ENCODE measurements at places on chromosomes 11 and 22.
A peak's percentile ranks its signal among the peaks of the same experiment; 100 is the strongest.

GRCh38 chr11:119479685-119480275 lies 56.8 kb upstream of the THY1 start:
- no peak for DNase-seq

DNA sequence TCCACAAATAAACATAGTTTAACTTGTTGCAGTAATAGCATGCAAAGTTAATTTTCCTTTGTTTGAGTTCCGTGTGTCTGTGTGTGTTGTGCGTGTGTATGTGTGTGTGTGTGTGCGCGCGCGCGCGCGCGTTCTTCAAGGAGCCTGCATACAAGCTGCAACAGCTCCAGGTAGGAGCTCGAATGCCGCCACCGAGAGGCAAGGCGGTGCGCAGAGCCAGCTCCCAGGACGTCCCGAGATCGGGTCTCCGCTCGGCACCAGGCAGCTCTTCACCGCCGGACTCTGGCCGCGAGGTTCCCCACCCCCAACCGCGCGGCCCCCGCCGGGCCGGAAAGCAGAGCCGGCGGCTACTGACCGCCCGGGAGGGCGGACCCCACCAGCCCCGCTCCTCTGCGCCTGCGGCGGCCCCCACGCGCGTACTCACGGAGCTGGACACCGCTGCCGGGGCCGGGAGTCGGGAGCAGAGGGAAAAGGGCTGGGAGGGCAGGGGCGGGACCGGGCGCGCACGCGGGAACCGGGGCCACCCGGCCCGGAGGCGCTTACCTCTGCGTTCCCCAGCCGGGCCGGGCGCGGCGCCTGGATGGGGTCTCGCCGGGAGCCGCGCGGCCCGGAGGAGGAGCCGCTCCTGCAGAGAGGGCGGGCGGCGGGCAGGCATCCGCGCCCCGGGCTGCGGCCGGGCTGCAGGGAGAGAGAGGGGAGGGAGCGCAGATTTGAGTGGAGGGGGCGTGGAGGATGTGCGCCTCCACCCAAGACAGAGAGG lies 40.4 kb upstream of the AKIP1 start:
- peak; percentile 34 for DNase-seq

GRCh38 chr11:95101935-95102334 lies 12.3 kb downstream of the ENDOD1 start:
- no peak for DNase-seq

DNA sequence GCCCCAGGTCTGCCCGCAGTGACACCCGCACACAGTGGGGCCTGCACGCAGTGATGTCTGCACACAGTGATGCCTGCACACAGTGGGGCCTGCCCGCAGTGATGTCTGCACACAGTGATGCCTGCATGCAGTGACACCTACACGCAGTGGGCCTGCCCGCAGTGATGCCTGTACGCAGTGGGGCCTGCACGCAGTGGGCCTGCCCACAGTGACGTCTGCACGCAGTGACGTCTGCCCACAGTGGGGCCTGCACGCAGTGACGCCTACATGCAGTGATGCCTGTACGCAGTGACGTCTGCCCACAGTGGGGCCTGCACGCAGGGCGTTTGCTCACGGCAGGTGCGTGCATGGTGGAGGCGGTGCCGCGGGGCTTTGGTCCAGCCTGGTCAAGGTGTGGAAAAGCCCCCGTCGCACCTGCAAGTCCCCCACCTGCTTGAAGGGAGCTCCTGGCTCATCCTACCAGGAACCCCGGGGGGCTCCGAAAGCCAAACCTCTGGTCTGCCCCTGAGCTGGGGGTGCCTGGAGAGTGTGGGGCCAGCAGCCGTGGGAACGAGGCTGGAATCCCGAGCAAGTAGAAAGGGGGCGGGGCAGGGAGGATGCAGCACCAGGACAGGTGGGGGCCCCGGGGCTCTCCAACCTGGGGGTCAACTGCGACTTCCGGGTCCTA lies 8.9 kb upstream of the SYT8 start:
- DNase-seq = peak; percentile 83

DNA sequence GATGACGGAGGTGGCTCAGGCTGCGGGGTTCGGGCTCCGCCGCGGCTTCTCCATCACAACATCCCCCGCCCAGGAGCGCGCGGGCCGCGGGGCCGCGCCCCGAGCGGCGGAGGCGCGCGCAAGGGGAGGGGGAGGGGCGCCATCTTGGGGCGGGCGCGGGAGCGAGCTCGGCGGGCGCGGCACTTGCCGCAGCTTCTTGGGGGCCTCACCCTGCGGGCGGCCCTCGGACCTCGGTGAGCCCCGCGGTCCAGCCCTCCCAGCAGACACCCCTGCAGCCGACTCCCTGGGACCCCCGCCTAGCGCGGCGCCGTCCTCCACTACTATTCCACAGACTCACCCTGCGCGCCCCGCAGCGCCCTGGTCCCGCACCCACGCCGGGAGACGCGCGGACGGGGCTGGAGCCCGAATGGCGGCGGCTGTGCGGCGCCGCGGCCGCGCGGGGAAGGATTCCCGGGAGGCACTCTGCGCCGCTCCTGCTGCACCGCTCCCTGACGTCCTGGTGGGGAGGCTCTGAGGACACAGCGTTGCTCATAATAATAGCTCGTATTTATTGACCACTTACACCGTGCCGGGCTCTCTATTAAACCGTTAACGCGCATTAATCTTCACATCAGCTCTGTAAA lies at the start of gene APBB1:
APBB1 (minus strand) TSS at position 86 of the 623 bp plus-strand sequence. CDS start 7,747 bp downstream, outside the sequence.
- peak; percentile 58 for DNase-seq

- DNase-seq = no peak
Measured at GRCh38 chr11:97279341-97279740, 889.5 kb downstream of the JRKL start.

DNA sequence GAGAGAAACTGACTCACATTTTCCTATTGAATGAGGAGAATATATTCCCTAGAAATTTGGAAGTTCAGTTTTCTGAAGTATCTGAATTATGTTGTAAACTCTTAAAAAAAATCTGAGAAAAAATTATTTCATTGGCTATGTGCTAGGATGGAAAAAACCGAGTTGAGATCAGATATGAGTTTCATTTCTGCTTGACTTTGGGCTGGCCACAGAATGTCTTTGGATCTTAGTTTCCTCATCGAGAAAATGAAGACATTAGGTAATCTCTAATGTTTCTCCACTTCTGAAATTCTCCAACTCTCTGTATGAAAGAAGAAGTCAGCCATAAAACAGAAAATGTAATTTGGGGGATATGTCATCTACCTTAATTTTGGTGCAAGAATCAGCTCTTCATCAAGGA lies 28.8 kb downstream of the SLN start:
- no peak for DNase-seq

GRCh38 chr11:8291421-8292350 lies 28.0 kb upstream of the LMO1 start:
- DNase-seq = no peak

DNA sequence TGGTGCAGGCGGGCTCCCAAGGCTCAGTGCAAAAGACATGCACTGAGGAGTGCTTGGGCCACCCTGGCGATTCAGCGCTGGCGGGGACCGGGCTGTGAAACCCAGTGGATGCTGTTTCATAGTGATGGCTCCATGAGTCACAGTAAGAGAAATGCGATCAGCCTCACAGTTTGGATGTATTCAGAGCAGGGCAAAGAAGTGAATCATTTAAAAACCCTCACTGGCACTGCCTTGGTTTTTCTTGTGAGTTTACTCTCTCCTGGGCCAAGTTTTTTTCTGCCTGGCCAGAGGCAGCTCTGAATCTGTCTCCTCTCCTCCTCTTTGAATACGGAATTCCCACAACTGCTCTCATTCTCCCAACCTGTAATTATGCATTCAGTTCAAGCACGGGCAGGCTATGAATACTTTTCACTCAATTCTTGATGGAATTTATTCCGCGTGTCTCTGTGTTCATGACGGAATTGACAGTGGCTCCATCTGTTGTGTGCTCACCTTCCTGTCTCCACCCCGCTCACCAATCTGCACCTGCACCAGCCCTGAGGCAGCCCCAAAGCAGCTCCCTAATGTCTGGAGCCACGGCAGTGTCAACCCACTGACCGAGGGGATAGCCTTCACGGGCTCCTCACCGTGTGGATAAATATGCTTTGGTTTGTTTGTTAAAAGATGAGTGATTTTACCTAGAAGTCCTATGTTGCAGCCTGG lies 14.9 kb downstream of the ADAMTS8 start:
- DNase-seq = no peak

GRCh38 chr11:120696597-120697218 lies 185.2 kb downstream of the GRIK4 start:
- no peak for DNase-seq

DNA sequence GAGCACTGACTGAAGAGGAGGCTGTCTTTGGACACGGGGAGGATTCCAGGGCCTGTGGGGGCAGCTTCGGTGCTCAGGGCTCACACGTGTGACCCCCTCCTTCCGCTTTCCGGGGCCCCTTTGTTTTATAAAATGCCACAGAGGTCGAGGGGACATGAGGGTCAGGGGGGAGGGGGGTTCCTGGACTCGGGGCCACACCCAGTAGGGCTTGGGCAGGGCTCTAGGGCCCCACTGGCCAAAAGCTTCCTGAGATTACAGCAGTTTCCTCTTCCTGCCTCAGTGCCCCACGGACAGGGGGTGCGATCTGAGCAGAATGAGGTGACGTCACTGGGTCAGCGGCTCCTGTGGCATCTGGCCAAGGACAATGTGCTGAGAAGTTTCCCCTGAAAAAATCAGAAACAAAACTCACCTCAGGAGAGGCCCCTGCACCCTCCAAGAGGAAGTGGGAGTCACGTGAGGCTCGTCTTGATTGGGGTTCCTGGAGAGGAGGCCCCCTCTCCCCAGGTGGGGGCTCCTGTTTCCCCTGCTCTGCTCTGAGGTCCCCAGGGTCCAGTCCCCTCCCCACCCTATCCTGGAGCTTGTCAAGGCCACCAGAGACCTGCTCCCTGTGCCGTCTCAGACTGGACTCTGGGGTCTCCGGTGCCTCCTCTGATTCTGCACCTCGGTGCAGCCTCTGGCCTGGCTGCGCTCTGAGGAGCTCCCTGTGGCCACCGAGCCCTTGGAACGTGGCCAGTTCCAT lies 6.4 kb upstream of the IFITM3 start:
- peak; percentile 31 for DNase-seq

DNA sequence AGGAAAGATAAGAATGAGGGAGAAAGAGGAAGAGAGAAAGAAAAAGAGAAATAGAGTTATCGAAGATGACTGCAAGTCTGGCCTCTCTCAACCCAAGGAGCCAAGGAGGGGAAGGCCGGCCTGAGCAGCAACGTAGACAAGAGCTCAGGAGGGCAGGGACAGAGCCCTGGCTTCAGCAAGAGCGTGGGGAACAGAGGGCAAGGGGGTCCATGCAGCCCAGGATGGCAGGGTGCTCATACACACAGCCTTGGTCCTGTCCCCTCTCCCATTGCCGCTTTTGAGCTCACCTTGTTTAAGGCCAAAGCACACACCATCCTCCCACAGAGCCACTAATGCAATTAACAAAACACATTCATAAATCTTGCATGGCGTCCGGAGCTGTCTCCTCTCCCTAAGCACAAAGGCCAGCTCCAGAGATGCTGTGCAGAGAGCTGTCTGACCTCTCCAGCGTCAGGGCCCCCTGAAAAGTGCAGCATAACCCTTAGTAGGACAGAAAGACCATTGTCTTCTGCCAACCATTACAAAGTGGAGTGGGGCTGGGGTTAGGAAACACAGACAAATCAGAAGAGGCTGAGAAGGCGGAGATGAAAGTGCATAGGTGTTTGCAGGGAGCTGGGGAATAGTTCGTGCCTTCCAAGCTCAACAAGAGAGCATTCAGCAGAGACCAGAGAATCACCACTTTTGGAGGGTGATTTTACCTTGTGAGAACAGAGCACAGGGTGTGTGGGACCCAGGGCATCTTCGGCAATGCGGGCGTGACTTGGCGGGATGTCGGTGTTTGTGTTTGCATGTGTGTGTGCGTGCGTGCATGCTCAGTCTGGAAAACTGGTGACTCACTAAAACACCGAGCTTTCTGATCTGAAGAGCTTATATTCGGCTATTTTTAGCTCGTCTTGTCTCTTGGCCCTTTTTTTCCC lies 28.2 kb upstream of the JAM3 start:
- DNase-seq = peak; percentile 46

- DNase-seq = no peak
Measured at GRCh38 chr22:29129808-29130140, 56.9 kb downstream of the KREMEN1 start.

DNA sequence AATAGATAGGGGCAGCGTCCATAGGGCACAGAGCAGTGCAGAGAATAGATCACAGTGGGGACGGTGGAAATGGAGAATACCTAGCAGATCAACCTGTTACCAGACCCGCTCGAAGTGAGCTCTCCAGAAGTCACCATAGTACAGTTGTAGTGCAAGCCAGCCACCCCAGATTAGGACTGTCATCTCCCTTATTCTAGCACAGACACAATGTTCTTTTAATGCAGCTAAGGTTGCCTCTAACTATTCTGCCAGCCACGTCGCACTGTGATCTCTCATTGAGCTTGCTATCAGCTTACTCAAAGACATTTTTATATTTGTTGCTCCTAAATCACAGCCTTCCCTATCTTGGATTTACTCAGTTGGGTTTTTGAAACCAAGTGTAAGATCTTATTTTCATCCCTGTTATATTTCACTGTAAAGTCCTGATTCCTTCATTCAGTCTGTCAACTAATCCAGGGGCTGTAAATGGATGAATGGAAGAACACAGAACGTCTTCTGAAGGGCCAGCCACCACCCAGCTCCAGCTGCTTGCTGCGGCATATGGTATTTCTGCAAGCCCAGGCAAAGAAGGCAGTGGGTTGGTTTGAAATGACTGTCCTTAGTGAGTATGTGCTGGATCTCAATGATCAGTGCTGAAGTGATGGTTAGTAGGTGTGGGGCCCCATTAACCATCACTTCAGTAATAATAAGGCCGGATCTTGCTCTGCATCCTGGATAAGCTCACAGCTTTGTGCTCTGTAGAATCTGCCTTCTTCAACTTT lies 3.4 kb downstream of the PARVA start:
- no peak for DNase-seq

DNA sequence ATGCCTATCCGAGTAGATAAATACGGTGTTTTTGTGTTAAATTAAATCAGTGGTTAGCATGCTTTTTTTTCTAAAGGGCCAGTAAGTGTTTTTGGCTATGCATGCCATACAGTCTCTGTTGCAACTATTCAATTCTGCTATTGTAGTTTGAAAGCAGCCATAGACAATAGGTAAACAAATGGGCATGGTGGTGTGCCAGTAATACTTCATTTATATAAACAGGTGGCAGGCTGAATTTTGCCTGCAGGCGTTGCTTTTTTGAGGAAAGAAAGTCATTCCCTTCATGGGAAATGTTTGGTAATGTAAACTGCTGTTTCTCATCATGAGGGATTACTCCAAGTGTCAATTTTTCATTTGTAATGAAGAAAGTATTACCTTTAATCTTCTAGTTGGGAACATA lies 106.5 kb downstream of the TMEM135 start:
- no peak for DNase-seq

DNA sequence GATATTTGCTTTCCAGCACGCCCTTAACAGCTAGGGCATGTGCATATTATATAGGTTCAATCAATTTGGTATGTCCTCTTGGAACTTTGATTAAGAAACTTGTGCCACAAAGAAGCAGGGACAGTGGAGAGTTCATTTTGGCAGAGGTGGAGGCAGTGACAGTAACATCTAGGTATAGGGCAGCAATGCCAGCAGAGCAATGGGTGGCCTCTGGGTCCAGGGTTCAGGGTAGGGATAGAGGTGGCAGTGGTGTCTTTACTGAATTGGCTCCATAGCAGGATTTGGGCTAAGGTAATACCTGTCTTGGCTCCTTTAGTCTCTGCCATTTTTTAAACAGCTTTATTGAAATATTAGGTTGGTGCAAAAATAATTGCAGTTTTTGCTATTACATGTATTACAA lies 24.4 kb upstream of the POLD3 start:
- no peak for DNase-seq

GRCh38 chr11:116895048-116895757 lies 57.8 kb upstream of the APOA1 start:
- peak; percentile 41 for DNase-seq

All from posterior cingulate gyrus (tissue), 11 donors.